ENCODE measurements at places on chromosomes 5 and 9.

- DNase-seq = no peak
Observed at GRCh38 chr5:67221487-67222242, 25.1 kb upstream of the CD180 start.

- no peak for DNase-seq
Observed at GRCh38 chr5:179866241-179867078, 7.8 kb upstream of the MRNIP start.

DNA sequence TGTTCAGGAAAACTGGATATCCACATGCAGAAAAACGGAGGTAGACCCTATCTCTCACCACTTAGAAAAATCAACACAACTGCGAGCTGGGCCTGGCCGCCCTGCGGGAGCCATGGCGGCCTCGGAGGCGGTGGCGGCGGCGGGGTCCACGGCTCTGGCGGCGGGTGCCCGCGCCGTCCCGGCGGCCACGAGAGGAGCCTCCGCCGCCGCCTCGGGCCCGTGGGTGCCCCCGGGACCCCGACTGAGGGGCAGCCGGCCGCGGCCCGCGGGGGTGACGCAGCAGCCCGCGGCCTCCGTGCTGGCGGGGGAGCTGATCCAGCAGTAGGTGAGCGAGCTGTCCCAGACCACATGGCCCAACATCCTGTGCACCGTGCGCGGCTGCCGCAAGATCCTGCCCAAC, 25.3 kb downstream of the FANCC start:
- DNase-seq = no peak

- DNase-seq = no peak
Observed at GRCh38 chr5:3197304-3198073, 398.1 kb upstream of the IRX1 start.

GRCh38 chr5:35030426-35031100, 17.2 kb downstream of the AGXT2 start:
- DNase-seq = no peak

- DNase-seq = no peak
Observed at GRCh38 chr9:136572003-136572827, 26.4 kb upstream of the NOTCH1 start.

GRCh38 chr9:26756881-26757280, 135.7 kb downstream of the CAAP1 start:
- DNase-seq = no peak

DNA sequence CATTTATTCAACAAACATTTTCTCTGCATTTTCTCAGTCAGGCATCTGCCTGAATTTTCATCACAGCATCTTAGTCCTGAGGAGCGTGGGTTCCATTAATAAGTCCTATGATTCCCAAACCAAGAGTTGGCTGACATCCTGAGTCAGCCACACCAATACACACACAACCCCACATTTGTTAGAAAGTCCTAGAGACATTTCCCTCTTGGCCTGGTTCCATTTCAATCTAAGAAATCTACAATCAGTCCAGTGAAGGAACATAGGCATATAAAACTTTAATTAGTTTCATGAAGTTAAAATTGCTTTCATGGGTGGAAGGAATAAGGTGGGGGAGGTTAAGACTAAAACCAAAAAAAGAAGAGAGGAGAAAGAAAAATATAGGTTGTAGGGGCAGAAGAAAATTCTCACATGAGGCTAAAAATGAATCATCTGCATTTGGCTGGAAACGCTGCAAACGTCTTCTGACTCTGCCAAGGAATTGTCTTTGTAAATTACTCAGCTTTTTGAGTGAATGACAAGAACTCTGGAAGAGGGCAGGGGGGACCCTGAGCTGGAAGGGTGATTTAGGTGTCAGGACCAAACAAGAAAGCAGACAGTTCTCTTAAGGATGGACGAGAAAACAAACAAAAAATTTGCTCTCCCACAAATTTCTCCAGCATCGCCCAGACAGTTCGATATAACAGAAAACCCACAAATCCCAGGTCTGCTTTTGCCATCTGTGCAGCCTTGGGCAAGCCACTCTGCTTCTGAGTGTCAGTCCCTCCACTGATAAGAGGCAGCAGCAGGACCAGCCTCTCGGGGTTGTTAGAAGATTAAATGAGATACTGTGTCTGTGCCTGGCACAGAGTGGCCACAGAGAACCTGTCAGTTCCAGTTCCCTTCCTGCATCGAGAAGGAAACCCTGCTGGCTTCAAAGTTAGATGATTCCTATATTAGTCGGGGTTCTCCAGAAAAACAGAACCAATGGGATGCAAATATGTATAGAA, 289.7 kb downstream of the CDK5RAP2 start:
- DNase-seq = no peak

DNA sequence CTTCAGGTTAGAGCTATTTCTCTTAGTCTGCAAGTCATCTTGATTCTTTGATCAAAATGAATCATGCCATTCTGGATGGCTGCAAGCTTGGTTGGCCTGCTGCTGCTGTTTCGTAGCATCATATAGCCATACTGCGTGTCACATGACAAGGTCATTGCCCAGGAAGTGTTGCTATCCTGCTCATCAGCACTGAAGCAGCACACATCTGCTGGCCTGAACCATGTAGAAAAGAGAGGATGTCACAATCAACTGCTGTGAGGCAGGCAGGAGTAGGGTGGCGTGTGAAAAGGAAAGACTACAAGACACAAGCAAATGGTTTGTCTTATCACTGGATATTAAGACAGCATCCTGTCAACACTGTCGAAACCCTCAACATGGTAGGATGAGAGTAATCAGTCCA, 376.7 kb upstream of the RORB start:
- DNase-seq = no peak

DNA sequence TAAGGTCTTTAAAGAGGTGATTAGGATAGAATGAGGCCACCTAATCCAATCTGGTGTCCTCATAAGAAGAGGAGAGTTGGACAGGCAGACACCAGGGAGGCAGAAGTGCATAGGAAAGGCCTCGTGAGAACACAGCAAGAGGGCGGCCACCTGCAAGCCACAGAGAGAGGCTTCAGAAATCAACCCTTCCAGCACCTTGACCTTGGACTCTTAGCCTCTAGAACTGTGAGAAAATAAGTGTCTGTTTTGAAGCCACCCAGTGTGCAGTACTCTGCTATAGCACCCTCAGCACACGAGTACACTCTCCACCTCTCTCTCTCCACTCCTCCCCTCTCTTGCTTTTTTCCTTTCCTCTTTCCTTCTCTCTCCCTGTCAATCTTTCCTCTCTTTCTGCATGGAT, 26.8 kb downstream of the NIPAL4 start:
- no peak for DNase-seq

GRCh38 chr5:71597001-71597400, 9.9 kb downstream of the MCCC2 start:
- DNase-seq = no peak

- DNase-seq = no peak
Observed at GRCh38 chr5:9387879-9388278, 158.0 kb downstream of the SEMA5A start.

DNA sequence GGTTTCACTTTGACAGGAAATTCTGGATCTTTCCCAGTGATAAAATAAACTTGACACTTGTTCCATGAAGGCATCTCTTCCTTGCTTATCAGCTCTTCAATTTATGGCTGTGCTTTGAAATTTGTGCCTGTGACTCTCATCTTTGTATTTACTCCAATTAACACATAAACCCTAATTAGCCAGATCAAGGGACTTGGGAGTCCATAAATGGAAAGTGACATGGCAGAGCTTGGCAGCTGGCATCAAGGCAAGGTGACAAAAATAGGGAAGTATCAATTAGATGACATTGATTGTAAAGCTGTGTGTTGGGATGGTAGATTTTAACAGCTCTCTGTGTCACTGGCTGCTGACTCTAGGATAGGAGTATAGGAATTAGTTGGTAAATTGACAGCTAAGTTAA, 133.9 kb downstream of the PBX3 start:
- no peak for DNase-seq

GRCh38 chr9:80410106-80410505, 838.3 kb downstream of the TLE4 start:
- no peak for DNase-seq

DNA sequence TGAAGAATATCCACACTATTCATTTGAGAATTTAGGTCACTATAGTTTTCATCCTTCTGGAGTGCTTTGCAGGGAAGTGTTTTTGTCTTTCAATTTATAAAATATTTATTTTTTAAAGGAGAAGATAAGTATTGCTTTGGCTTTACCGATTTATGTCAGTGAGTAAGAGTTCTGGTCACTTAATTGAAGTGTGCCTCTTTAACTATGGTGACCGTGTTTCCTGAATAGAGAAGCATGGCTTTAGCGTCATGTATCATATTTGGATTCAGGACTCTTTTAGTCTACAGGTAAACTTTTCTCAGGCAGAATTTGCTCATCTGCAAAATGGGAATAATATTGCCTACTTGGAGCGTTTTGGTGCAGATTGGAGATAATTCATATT, 902 bp downstream of the BDP1 start:
- DNase-seq = no peak

DNA sequence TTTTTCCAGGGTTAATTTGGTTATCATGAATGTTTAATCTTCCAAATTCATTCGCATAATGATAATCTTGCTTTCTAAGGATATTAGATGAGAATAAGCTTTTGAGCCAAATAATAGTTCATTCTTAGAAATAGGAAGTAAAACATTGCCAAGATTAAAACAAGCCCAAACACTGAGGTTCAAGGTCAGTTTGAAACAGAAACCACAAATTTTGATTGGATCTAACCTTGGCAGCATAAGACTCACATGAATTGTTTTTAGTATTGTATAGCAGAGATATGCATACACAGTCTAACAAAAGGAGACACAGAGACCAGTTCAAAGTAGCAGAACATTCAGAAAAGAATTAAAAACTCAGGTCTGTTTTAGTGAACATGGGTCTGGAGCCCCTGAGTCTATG, 43.4 kb upstream of the VCAN start:
- DNase-seq = no peak

GRCh38 chr5:12392246-12392645, 488.0 kb upstream of the CTNND2 start:
- no peak for DNase-seq

DNA sequence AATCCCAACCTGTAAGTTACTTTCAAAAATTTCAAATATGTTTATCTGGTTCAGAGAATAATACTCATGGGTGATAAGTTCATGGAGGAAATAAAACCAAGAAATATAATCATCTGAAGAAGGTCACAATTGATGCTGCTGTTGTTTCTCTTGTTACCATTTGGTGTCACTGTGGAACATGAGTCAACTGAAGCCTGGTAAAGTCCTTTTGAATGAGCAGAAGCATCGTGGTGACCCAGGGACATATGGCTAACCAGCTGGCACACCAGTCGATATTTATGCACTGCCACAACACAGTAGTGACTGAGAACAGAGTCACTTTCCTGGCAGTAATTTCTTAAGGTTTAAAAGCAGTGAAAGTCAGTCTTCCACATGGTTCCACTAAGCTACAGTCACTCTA, 612.9 kb upstream of the TLE4 start:
- DNase-seq = no peak

- no peak for DNase-seq
Observed at GRCh38 chr9:124602632-124603031, 95.4 kb upstream of the NR5A1 start.

- DNase-seq = no peak
Observed at GRCh38 chr5:62790348-62790747, 211.7 kb downstream of the LRRC70 start.

GRCh38 chr9:136971746-136972145, 5.6 kb upstream of the PTGDS start:
- no peak for DNase-seq

- no peak for DNase-seq
Observed at GRCh38 chr9:101437806-101438232, 2.2 kb upstream of the ALDOB start.

DNA sequence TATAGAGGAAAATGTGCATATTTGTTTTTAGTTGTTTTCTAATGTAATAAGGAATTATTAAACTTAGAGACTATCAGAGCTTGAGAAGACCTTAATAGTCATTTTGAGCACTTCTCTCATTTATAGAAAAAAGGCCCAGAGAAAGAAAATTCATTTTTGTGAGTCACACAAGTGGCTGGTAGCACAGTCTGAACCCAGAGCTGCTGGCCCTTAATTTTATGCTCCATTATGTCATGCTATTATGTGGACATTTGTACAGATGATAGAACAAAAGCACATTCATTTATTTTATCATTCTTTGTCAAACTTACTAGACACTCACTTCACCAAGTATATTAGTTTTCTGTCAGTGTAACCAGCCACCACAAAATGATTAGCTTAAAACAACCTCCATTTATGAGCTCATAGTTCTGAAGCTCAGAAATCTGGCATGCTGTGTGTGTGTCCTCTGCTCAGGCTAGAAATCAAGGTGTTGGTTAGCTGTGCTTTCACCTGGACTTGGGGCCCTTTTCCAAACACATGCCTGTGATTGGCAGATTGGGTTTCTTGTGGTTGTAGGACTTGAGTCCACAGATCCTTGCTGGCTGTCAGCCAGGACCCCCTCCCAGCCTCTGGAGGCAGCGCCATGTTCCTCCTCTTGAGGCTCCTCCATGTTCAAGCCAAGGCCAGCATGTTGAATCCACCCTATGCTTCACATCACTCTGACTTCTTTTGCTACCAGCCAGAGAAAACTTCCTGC, 188.9 kb downstream of the ARHGAP26 start:
- no peak for DNase-seq

- DNase-seq = no peak
Observed at GRCh38 chr5:143843461-143843860, 31.5 kb downstream of the HMHB1 start.

DNA sequence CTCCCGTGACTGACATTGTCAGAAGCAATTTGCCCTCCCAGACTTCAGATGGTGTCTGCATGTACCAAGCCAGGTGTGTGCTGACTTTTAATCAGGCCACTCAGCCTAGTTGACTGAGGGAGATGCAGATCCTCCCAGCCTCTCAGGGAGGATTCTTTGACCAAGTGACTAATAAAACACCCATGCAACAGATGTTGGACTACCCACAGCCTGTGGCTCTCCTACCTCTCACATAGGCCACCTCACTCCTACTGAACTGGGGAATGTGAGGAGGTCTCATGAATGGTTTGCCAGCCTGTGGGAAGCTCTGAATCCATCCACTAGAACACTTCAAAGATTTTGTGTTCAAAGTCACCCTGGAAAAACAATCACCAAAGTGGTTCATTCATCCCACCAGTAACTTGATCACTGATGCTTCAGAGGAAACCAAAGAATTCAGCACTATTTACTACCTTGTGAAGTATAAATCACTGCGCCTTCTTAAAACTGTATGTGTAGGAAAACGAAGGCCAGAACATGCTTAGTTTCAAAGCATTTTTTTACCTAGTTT, 80.1 kb downstream of the ESM1 start:
- DNase-seq = no peak

- DNase-seq = no peak
Observed at GRCh38 chr5:179734536-179735164, 2.0 kb downstream of the MAML1 start.

DNA sequence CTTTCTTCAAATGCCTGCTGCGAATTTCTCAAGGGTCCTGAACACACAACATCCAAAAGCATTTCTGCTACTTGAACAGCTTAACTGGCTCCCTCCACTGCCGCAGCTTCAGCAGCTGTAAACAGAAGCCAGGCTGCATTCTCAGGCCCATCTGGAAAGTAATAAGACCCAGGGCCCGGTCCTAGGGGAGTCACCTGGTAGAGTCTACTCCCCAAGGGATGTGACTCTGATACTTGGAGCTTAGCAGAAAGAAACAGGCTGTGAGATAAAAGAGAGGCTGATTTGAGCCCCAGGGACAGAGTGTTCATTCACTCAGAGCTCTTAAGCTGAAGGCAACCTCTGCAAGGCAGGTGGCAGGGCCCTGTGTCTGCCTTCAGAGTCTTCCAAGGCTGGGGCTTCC, 356.8 kb downstream of the SPOCK1 start:
- DNase-seq = no peak

GRCh38 chr5:1014781-1015221, 6.2 kb downstream of the NKD2 start:
- DNase-seq = no peak
